ENCODE measurements at places on chromosomes 3 and 15.
A peak's percentile ranks its signal among the peaks of the same experiment; 100 is the strongest.

DNA sequence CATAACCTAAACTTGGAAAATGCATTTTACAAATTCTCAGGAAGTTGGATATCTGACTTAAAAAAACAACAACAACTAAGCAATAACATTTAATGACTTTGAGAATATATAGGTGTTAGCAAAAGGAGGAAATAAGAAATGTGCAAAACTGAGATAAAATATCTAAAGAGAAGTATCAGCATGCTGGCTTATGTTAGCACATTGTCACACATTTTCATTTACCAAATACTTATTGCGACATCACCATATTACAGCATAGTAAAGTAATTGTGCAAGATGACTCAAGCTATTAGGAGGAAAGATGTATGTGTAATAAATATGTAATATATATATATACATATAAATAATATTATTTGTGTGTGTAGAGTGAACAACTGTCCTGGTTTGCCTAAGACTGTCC lies 9.2 kb downstream of the PTX3 start:
- no peak for DNase-seq

DNA sequence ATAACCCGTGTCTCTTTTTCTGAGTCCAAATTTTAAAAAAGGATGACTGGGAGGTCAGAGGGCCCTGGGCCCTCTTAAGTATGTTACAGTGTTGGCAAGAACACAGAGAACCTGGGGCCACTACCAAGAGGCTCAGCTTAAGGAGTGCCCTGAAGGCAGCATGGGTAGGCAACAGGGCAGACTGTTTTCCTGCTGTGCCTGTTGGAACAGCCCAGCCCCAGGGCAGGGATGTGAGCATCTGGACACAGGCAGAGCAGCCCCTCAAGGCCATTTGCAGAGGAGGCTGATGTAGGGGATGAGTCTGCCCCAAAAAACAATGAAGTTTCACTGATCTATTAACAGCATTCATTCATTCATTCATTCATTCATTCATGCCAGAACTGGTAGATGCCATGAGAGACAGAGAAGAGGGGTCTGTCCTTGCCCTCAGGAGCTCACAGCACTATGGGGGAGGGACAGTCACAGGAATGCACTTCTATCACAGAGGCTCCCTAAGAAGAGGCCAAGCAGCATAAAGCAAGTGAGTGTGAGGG lies 2.2 kb upstream of the LTF start:
- DNase-seq: no peak

GRCh38 chr15:31328428-31328968 lies 1.9 kb downstream of the KLF13 start:
- DNase-seq: peak; percentile 51

DNA sequence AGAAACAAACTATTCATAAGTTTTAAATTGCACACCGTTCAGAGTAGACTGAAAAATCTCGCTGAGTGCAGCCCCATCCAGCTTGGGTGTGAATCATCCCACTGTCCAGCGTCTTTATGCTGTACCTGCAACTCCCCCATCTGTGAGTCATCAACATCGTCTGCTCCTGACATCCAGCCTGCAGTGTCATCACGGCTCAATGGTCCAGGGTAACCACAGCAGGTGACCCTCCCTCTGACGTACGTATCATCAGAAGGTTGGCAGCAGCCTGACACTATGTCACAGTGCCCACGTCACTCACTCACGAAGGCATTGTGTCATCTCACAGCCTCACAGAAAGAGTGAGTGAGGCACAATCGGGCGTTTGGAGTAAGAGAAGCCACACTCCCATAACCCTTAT lies 65.2 kb downstream of the TPRA1 start:
- no peak for DNase-seq

DNA sequence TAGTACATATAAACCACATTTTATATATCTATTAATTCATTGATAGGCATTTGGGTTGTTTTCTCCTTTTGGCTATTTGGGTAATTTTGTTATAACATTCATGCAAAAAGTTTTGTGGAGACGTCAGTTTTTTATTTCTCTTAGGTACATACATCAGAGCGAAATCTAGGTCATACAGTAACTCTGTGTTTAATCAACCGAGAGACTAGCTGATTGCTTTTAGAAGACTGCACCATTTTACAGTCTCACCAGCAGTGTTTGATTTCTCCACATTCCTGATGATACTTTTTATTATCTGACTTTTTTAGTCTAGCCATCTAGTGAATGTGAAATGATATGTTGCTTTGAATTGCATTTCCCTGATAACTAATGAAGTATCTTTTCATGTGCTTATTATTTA lies 1019.3 kb downstream of the NSUN3 start:
- no peak for DNase-seq

GRCh38 chr15:62035256-62035924 lies 24.9 kb downstream of the VPS13C start:
- no peak for DNase-seq

- DNase-seq: no peak
These were observed 17.9 kb downstream of the SERP1 start for GRCh38 chr3:150528354-150528797.

DNA sequence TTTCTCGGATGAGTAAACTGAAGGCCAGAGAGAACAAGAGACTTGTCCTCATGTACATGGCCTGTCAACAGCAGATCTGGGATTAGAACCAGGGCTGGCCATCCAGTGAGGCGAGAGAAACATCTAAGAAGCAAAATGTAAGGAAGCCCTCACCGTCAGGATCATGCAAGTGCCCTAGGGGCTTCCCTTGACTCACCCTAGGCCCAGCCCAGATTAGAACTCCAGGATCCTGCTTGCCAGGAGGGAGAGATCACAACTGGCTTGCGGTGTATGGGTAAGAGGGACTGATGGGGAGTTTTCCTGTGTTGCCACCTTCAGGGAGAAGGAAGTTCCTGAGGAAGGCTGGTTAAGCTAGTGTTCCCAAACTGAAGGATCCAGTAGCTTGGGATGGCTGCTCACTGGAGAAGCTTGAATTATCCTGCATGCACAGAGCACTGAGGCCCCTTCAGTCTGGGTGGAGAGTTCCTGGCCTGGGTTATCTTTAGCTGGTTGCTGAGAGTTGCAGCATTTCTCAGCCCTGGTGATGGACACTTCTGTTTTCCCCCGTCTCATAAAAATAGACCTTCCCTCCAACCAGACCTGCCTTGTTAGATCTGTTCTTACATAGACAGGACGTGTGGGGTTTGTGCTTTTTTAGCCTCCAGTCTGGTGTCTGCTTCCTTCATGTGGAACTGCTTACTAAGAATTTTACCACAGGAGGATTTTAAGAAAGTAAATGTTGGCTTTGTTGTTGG lies 28.2 kb upstream of the XIRP1 start:
- DNase-seq: no peak

DNA sequence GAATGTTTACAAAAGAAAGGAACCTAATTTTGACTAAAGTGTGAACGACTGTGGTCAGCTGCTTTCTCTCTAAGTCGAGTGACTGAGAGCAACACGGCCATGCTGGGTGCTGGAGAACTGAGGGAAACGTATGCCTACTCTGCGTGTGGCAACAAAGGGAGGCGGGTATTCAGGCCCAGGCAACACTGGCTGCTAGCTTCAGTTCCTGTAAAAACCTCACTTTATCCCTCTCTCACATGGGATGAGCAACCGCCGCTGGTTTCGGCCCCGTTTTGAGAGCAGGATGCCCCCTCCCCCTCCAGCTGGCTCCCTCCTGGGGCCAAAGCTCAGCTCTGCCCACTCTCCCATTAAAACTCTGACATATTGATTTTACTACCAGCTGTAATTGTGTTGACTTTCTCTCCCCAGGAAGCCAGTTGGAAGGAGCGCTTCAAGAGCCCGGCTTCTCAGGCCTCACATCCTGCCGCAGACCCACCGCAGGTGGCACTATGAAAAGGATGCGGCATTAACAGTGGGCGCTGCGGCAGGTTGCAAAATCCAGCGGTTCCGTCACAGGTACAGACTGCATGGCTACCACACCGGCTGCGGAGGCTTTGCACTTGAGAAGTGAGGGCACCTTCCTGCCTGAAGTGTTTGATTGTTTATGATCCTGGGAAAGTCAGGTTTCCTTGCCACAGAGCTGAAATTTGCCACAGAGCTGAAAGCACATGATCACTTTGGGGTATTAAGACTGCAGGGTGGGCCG lies 12.7 kb downstream of the PLXND1 start:
- DNase-seq: no peak

GRCh38 chr3:49166752-49167556 lies 823 bp upstream of the CCDC71 start:
- no peak for DNase-seq

- no peak for DNase-seq
These were observed 151.0 kb downstream of the ALDH1A2 start for GRCh38 chr15:57914350-57915055.

DNA sequence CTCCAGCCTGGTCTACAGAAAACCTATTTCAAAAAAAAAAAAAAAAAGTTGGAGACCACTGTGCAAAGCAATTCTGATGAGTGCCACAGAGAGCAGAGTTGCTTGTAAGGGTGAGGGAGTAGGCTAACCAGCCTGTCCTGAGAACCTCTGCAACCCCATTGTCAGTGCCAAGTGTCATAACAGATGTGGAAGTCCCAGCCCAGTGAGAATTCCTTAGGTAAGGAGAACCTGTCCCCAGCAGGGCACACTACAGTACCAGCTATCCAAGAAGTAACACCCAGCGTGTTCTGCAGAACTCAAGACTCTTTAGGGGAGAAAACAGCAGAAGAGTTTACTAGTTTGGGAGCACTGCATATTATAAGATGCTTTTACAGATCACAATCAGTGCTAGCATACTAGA lies 156.3 kb downstream of the LIPC start:
- DNase-seq: no peak

GRCh38 chr3:81620849-81621248 lies 140.6 kb downstream of the GBE1 start:
- no peak for DNase-seq

DNA sequence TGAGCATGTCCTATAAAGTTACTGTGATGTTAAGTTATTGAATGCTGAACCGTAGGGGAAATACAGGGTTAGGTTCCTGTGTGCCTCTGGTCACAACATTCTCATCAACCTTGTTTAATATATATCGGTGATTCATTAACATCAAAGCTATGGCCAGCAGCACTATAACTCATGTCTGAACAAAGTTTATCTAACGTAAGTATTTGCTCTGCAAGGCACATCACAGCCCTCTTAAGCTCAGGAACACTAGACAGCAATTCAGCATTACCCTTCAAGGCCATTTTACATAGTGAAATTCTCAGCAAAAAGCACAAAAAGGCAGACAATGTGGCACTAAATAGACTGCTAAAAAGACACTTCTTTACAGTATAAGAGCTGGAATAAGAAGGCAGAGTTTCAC lies 48.2 kb upstream of the FNDC3B start:
- no peak for DNase-seq

DNA sequence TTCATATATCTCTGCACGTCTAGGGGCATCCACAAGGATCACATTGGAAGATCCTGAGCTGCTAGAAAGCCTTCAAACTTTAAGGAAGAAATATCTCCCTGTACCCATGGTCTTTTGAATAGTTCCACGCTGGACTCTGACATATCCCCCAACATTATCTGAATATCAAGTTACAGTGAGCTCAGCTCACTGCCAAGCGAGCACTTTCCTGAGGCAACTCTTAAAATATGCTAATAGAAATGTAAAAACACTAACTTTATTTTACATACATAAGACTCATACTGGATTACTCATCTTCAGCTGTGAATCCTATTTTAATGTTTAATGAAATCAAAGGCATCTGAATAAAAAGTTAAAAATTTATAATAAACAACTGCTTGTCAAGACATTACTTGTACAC lies 420.2 kb upstream of the CCDC54 start:
- no peak for DNase-seq

DNA sequence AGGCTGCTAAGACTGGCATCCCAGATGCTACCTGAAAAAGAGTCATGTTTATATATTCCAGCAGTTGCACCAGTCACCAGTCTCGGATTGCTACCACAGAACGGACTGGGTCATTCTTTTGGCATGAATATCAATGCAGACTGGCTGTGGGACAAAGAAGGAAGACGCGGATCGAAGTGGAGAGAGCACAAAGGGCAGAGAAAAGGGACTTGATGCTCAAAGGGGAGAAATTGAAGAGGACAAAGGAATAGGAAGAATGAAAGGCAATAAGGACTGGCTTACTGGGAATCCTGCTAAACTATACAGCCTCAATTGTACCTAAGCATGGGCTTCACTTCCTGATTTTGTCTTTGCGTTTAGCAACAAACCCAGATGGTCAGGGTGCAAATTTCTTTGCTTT lies 15.3 kb upstream of the DIS3L start:
- no peak for DNase-seq

DNA sequence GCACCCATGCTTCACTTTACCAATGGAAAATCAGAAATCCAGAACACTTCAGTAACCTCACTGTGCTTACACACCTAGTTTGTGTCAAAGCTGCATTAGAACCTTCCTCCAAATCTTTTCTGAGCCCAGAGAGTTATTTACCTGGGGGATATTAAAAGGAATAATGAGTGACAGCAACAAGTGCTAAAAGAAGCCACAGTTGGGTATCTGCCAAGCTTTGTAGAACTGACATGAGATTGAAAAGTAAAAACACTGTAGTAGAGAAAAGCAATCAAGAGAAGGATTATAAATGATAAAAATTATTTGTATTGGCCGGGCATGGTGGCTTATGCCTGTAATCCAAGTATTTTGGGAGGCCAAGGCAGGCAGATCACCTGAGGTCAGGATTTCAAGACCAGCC lies 8.8 kb upstream of the TBC1D23 start:
- no peak for DNase-seq

- DNase-seq: no peak
These were observed 17.7 kb downstream of the TTC21A start for GRCh38 chr3:39124876-39125840.

DNA sequence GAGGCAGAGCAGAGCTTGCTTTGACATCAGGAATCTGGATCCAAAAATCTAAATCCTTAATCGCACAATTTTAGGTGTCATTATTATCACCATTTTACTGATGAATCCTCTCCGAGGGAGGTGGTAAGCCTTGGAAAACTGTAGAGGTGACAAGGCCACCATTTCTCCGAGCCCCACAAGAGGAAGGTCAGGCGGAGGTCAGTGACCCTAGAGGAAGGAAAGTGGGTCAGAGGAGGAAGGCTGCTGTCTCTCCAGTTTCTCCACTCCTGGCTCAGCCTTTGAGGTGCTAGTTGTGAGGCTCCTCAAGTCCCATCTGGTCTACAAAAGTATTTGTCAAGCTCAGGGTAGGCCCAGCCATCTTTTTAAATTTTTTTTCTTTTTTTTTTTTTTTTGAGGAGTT lies 3.2 kb downstream of the DVL3 start:
- DNase-seq: no peak
